Esophagus squamous epithelium (tissue), 5 donors: ENCODE measurements at places on chromosomes 5 and 9.

GRCh38 chr9:90147426-90147825, 495.2 kb downstream of the DIRAS2 start:
- DNase-seq: no peak

DNA sequence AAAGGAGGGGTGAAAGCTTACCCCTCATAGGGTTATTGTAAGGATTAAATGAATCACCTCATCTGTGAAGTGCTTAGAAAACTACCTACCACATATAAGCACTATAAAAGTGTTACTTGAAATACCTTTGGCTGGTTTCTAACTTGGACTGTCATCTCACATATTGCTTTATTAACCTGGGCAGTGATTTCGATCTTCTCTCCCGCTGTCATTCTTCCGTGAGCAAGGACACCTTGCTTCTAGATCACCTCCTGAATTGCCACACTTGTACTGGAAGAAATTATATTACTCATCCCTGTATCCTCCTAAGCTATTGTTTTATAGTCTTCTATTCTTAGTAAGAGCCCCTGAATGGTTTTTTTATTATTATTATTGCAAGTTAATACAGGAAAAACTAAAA, 34.0 kb upstream of the GRAMD2B start:
- no peak for DNase-seq

DNA sequence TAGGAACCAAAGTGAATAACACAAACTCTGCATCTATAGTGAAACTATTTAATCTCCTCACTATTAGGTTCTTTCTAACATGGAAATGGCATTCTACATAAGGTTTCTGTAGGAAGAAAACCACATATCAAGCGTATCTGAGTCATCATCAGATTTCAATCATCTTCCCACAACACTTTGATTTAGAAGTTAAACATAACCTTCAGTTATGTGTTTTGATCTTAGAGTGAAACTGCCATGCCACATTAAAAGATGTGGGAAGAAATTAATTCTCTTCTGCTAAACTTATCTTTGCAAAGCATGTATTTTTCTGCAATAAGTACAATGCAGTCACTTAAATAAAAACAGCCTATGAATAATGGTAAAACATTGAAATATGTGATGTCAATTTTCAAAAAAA, 55.0 kb downstream of the MEF2C start:
- DNase-seq: no peak

- DNase-seq: no peak
These were observed 64.4 kb downstream of the PIK3R1 start for GRCh38 chr5:68279984-68280383.

- no peak for DNase-seq
These were observed 244.2 kb upstream of the RIOK2 start for GRCh38 chr5:97427235-97427634.

DNA sequence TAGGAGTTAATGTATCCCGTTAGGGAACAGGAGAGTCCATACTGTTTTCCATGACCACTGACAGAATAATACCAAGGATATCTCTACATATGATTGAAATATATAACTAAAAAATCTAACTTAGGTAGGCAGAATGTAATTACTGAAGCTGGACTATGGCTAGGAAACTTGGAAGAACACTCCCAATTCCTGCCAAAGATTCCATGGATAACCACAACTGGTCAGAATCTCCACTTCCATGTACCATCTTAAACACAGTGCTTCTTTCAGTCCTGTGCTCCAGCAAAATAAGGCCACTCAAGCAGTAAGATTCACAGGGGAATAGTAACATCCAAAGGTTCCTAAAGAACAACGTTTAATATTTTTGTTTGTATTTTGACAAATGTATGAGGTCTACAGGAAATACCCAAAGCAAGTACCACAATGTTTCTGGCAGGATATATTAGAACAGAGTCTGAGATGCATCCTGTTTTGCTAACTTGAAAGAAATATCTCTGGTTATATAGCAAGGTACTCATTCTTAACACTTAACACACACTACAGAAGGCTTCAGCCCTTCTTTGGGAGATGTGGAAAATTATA, 295.0 kb downstream of the ADAMTS6 start:
- DNase-seq: no peak

DNA sequence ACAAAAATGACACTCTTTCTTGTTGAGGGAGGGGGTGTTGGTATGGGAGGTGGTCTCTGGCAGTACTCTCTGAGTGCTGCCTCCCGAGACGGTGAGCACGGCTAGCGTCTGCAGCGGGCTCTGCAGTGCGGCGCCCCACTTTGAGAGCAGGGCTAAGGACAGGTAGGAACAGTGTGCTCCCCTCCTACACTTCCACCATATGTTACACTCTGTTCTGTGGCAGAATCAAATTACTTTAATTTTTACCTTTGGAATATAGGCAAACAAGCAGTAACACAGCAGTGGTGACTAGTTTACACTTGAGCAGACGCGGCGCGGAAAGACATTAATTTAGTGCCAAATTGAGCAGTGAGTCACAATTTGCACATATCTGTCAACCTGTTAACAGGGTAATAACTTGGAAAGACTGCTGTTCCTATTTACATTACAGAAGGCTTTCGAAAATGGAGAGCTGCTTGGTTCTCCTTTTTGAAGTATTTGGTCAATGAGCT, 136.3 kb downstream of the MED27 start:
- no peak for DNase-seq

DNA sequence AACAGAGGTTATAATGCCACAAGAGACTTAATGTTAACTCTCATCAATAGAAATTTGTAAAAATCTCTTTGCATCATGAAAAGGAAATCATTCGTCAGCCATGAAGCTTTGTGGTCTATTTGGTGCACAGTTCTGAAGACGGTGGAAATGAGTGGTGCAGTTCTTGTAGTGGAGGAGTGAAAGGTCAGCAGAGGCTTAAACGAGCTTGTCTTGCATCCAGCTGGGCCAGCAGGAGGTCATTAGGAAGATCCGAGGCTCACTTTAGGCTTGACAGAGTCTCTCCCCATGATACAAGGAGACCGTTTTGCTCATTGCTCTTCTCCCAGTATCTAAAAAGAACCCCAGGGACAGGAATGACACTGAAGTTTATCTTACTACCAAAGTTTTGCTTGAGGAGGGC, 440.8 kb downstream of the BNC2 start:
- DNase-seq: no peak

DNA sequence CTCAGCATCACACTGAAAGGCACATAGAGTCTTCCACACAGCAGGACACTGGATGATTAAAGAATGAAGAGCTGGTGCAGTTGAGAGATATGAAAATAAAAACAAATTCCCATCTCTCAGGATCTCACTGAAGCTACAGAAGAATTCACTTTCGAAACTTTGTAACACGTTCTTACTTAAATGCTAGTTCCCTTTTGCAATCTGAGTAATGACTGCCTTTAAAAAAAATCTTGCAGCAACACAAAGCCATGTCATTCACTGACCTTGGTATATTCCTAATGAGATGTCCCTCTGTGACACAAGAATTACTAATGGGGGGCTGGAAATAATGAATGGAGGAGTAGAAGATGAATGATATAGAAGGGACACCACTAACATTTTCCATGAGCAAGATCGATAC, 201.8 kb downstream of the GLIS3 start:
- no peak for DNase-seq

DNA sequence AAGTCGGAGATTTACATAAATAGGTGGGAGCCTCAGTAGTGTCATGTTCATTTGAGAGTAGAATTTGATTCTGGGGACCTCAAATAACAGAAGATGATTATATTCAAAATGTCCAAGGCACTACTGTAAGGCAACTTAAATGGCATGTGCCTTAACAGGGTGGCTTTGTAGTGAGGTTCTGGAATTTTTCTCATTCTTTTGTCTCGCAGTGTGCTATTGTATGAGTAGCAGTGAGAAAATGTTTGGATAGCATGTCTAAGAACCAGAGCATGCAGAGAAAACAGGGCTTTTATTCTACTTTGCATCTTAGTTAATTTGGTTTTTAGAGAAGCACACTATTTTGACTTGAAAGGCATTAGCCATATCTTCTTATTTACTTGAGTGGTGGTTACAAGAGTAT, 25.0 kb downstream of the MAST4 start:
- no peak for DNase-seq

GRCh38 chr5:102295534-102296177, 428 bp downstream of the SLCO4C1 start:
- DNase-seq: no peak

DNA sequence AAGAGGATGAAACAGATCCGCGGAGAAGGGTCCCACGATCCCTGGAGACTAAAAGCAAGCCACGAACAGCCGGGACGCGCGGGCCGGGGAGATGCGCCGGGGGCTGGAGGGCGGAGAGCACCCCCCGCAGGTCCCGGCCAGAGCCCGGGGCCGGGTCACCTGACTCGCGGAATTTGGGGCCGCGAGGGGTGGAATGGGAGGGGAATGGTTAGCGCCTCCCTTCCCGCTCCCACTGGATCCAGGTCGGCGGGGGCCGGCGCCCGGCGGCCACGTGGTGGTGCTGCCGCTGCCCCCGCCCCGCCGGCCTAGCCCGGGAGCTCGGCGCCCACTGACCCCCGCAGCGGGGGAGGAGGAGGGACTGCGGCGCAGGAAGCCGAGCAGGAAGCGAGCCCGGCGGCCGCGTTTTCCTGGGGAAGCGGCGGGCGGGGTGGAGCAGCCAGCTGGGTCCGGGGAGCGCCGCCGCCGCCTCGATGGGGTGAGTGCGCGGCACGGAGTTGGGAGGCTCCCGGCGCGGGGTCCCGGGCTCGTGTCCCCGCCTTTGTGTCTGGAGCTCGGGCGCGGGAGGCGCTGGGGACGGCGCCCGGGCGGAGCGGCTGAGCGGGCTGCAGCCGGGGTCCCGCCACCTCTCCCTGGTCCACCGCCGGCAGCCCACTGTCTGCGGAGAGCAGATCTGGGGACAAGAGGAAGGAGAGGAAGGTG, at the start of gene RAI14:
Gene RAI14, plus strand, starts transcription at position 328 of the 699 bp plus-strand sequence. CDS start 30,592 bp downstream, outside the sequence.
- no peak for DNase-seq

- DNase-seq: no peak
These were observed 38.2 kb downstream of the C5orf15 start for GRCh38 chr5:133930061-133930812.

- no peak for DNase-seq
These were observed 212.9 kb downstream of the C9orf50 start for GRCh38 chr9:129407905-129408452.

- DNase-seq: no peak
These were observed 109.2 kb upstream of the SHB start for GRCh38 chr9:38178237-38178636.

DNA sequence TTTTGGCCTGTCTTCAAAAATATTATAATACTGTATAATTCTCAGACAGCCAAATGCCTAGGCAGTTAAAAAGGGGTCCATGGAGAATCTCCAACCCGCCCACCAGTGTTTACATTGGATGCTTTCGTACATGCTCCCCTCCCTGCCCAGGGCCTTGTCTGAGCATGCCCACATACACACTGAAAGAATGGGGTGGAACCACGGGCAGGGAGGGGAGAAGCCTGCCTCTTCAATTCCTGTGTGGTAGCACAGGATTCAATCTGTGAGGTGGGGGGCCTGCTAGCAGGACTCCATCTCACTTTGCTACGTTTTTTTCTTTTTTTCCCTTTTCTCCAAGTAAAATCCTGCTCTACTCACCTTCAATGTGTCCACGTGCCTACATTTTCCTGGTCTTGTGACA, 314.7 kb upstream of the GRAMD2B start:
- DNase-seq: no peak

- no peak for DNase-seq
These were observed 119.7 kb downstream of the RAPGEF6 start for GRCh38 chr5:131515348-131515747.

DNA sequence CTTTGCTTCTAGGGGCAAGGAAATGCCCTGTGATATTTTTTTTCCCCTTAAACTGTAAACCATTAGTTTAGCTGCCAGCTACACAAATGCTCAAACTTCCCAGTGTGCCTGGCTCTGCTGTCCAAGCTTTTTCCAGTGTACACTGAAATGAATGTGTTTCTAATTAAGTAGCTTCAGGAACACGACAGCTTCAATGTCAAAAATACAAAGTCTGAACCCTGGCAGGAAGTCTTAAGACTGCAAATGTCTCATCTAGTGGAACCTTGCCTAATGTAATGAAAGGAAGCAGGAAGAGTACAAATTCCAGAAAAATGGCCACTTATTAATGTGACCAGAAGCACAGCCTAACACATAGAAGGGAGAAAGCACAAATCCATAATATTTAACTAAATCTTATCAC, 255.2 kb downstream of the CRB2 start:
- no peak for DNase-seq

GRCh38 chr5:168947212-168947868, 353.6 kb downstream of the SLIT3 start:
- no peak for DNase-seq

- DNase-seq: no peak
These were observed 267.9 kb upstream of the PDE4D start for GRCh38 chr5:60161340-60161934.

- DNase-seq: no peak
These were observed 6.5 kb upstream of the EBF1 start for GRCh38 chr5:159106193-159106568.

- DNase-seq: no peak
These were observed 938 bp downstream of the NINJ1 start for GRCh38 chr9:93132946-93133680.

DNA sequence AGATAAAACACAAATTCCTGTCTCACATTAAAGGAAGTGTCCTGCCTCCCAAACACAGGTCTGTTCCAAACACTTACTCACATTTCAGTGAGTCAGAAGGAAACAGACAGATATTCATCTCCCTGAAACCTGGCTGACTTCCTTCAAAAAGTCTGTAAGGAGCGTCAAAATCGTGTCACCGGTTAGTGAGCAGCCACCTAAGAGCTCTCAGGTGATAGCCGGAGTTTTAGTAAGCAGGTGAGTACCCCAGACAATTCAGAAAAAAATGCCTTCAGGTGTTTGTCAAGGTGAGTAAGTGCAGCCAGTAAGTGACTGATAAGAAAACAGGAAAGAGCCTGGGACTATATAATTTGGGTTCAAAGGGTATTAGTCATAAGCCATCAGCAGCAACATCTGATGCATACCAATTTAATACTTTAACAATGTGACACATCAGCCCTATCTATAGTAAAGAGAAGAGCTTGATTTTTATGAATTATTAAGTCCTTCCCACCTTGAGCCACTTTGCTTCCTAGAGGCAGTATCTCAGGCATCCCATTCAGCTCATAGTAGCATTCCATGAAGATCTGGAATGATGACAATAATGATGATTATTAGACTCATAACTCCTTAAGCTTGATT, 1.3 kb upstream of the ITGA2 start:
- DNase-seq: no peak

GRCh38 chr5:140013536-140013935, 29.6 kb downstream of the NRG2 start:
- DNase-seq: no peak

DNA sequence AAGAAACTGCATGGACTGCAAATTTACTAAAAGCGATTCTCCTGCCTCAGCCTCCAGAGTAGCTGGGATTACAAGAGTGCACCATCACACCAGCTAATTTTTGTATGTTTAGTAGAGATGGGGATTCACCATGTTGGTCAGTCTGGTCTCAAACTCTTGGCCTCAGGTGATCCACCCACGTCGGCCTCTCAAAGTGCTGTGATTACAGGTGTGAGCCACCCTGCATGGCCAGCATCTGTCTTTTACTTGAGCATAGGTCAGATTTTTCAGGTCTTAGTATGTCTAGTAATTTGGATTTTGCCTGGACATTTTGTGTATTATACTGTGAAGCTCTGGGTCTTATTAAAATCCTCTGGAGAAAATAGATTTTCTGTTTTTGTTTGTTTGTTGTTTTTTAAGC, 277.8 kb upstream of the VLDLR start:
- DNase-seq: no peak
